ENCODE measurements at places on chromosomes 3 and 15. TPM values are rescaled to one million over a fixed set of nuclear protein-coding genes. Genes with fewer than 3 reads are reported as not detected.

- H3K4me3 ChIP-seq: no peak overlapping the region
- H3K27me3 ChIP-seq: no peaks in the 10 kb centered on the region
- no peak overlapping the region for H3K27ac ChIP-seq
- DNase-seq: no peak
- no peaks in the 10 kb centered on the region for H3K36me3 ChIP-seq
These were observed 73.0 kb downstream of the ATP1B3 start for GRCh38 chr3:141949399-141949798.

DNA sequence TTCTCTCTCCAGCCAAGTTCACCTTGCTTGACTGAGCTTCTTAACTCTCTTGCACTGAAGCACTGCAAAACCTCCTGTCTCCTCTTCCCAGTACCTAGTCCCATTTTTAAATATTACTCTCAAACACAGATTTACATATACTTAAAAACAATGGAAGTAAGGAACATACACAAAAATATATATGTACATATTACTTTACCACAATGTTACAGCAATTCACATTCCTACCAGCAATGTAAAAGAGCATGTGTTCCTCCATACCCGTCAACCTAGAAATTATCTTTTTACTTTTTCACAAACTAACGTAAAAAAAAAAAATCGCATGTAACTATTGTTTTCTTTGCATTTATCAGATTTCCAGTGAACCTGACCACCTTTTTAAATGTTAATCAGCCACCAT is 60.4 kb downstream of the RYK start:
- H3K4me1 ChIP-seq: no peaks in the 10 kb centered on the region
- no peaks in the 10 kb centered on the region for H3K27me3 ChIP-seq
- H3K27ac ChIP-seq: no peak overlapping the region
- DNase-seq: no peak
- H3K36me3 ChIP-seq: no peaks in the 10 kb centered on the region

GRCh38 chr15:77067691-77068367 is 3.1 kb downstream of the TSPAN3 start:
- no peak overlapping the region for H3K4me3 ChIP-seq
- no peak for DNase-seq
- no peaks in the 10 kb centered on the region for H3K27me3 ChIP-seq
- no peak overlapping the region for H3K27ac ChIP-seq
- no peaks in the 10 kb centered on the region for H3K4me1 ChIP-seq

DNA sequence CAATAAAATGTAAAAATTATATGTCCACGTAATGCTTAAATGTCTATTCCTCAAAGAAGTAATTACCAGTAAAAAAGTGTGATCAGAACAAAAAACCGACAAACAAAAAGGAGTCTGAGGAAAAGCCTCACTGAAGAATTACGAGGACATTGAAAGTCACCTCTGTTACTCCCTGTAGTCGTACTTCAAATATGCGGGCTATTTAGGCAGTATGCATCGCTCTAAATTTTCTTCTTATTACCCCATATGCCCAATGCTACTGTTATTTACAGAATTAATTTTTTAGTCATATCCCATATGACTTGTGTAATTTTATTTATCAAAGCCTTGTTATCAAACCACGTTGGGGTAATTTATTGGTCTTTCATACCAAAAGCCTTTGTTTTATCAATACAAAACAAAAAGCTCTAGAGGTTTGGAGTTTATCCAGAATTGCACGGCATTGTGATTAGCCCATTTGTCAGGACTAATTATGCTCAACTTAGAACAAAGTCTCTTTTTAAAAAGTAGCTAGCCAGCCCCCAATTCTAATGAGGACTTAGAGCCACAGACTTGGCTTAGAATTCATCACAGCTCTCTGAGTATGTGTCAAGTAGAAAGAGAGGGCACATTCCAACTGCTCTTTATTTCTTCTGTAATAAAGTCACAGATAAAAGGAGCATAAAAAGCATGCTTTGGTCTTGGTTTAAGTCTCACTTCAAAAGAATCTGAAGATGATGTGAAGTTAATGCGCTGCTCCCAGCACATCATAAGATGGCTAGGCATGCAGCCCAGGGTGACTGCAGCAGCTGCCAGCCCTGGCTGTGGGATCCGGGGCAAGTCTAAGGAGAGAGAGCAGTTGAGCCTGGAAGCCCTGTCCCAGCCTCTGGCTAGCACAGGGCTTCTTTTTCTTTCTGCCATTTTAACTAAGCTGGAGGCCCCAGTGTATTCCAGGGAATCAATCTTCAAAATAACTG is 521.0 kb downstream of the GABRG3 start:
- H3K36me3 ChIP-seq: no peaks in the 10 kb centered on the region
- no peaks in the 10 kb centered on the region for H3K4me1 ChIP-seq
- no peak overlapping the region for H3K4me3 ChIP-seq
- no peak for DNase-seq
- H3K27ac ChIP-seq: no peak overlapping the region

GRCh38 chr15:84598250-84598649 is 2.6 kb upstream of the ZSCAN2 start:
- no peak overlapping the region for H3K27ac ChIP-seq
- no peaks in the 10 kb centered on the region for H3K27me3 ChIP-seq
- no peaks in the 10 kb centered on the region for H3K4me1 ChIP-seq
- peak; percentile 8 for DNase-seq

GRCh38 chr3:70360979-70361760 is 48.7 kb upstream of the MDFIC2 start:
- no peak overlapping the region for H3K4me3 ChIP-seq
- no peaks in the 10 kb centered on the region for H3K36me3 ChIP-seq
- no peak for DNase-seq
- H3K27me3 ChIP-seq: no peaks in the 10 kb centered on the region
- no peaks in the 10 kb centered on the region for H3K4me1 ChIP-seq

- H3K27me3 ChIP-seq: no peaks in the 10 kb centered on the region
- no peak for DNase-seq
- H3K36me3 ChIP-seq: no peaks in the 10 kb centered on the region
- no peak overlapping the region for H3K4me3 ChIP-seq
- no peaks in the 10 kb centered on the region for H3K4me1 ChIP-seq
These were observed 53.7 kb upstream of the ABHD17C start for GRCh38 chr15:80641384-80641783.

DNA sequence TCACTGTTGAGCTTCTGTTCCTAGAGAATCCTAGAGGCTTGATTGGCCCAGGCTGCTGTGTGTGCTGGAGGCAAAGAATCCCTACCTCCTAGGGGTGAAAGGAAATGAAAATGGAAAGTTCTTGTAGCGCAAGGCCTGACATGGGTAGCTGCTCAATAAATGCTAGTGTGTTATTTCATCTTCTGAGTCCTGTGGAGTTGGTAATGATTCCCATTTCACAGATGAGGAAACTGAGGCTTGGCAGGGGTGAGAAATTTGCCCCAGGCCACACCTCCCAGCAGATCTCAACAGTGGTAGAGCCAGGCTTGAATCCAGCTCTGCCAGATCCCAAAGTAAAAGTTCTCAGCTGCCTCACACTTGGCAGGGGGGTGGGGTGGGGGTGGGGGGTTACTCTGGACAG is 26.1 kb downstream of the HDAC11 start:
- H3K27ac ChIP-seq: no peak overlapping the region
- no peaks in the 10 kb centered on the region for H3K27me3 ChIP-seq
- no peak overlapping the region for H3K4me3 ChIP-seq

DNA sequence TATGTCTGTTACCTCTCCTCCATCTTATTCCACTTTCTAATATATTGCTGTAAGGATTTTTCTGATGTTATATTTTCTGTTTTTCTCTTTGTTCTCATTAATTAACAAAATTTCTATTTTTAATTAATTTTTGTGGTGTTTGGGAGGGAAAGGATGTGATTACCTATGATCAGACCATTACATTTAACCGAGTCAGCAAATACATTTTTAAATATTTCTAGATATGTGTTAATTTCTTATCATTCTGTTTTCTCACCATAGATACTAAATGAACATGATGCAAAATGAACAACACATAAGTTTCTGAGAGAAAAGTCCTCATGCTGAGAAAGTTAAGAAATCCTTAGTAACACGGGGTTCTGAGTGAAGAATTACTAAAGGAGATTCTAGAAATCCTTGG is 80.6 kb upstream of the P2RY1 start:
- H3K4me3 ChIP-seq: no peak overlapping the region
- H3K27ac ChIP-seq: no peak overlapping the region
- peaks cover 2% of the 10 kb centered on the region for H3K36me3 ChIP-seq
- H3K27me3 ChIP-seq: no peaks in the 10 kb centered on the region
- no peak for DNase-seq
- H3K4me1 ChIP-seq: no peaks in the 10 kb centered on the region

GRCh38 chr3:17094551-17094950 is 209.8 kb downstream of the PLCL2 start:
- H3K4me3 ChIP-seq: no peak overlapping the region
- no peaks in the 10 kb centered on the region for H3K27me3 ChIP-seq
- no peak for DNase-seq

GRCh38 chr3:136819392-136819730 is 435 bp downstream of the SLC35G2 start:
- no peaks in the 10 kb centered on the region for H3K36me3 ChIP-seq
- no peaks in the 10 kb centered on the region for H3K4me1 ChIP-seq
- H3K27ac ChIP-seq: peak overlapping the region; percentile 77
- no peaks in the 10 kb centered on the region for H3K27me3 ChIP-seq

GRCh38 chr3:8571256-8571655 is 69.6 kb downstream of the LMCD1 start:
- H3K36me3 ChIP-seq: no peaks in the 10 kb centered on the region
- no peak overlapping the region for H3K27ac ChIP-seq
- no peaks in the 10 kb centered on the region for H3K4me1 ChIP-seq
- no peak overlapping the region for H3K4me3 ChIP-seq
- no peaks in the 10 kb centered on the region for H3K27me3 ChIP-seq

GRCh38 chr3:185537369-185537970 is 14.9 kb downstream of the LIPH start:
- H3K27ac ChIP-seq: no peak overlapping the region
- H3K4me1 ChIP-seq: no peaks in the 10 kb centered on the region
- no peaks in the 10 kb centered on the region for H3K36me3 ChIP-seq
- H3K4me3 ChIP-seq: no peak overlapping the region

DNA sequence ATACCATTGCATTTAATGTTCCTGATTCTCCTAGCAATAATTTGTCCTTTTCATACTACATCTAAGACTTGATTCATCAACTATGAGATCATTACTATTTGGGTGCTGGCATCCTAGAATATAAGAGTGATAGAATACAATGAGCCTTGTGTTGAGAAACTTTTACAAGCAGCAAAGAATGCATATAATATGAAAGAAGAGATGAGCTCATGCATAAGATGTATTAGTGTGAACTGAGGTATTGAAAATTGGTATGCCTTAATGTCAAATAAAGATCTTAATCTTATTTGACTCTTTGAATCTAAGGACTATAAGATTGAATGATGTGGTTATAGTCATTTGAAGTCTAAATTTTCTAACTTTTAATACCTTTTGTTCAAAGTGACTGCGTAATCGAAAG is 220.0 kb upstream of the ARHGEF26 start:
- H3K4me3 ChIP-seq: no peak overlapping the region
- no peaks in the 10 kb centered on the region for H3K36me3 ChIP-seq
- no peak for DNase-seq
- H3K4me1 ChIP-seq: no peaks in the 10 kb centered on the region
- H3K27ac ChIP-seq: no peak overlapping the region

DNA sequence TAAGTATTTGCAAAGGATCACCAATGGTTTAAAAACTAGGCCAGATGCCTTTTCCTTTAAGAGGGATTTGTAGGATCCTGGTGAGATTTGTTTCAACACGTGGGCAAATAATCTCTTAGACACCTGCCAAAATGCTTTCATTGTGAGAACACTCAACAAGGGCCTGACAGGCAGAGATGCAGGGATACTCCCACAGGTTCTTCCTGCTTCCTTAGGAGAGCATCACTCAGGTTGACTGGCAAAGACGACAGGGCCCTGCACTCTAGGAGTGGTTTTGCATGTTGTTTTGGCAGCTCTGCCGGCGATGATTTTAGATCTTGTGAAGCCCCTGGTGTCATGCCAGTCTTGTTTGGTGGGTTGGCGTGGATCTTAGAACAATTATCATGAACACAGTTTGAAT is 184.5 kb downstream of the NR1D2 start:
- DNase-seq: no peak
- H3K27me3 ChIP-seq: no peaks in the 10 kb centered on the region
- no peaks in the 10 kb centered on the region for H3K36me3 ChIP-seq

- no peaks in the 10 kb centered on the region for H3K4me1 ChIP-seq
- H3K4me3 ChIP-seq: no peak overlapping the region
- no peak for DNase-seq
These were observed 953.4 kb downstream of the ZPLD1 start for GRCh38 chr3:103388214-103388613.

- H3K4me1 ChIP-seq: no peaks in the 10 kb centered on the region
- no peak for DNase-seq
- H3K27me3 ChIP-seq: no peaks in the 10 kb centered on the region
- no peak overlapping the region for H3K4me3 ChIP-seq
These were observed 125.0 kb upstream of the SMAD3 start for GRCh38 chr15:66940368-66940767.

DNA sequence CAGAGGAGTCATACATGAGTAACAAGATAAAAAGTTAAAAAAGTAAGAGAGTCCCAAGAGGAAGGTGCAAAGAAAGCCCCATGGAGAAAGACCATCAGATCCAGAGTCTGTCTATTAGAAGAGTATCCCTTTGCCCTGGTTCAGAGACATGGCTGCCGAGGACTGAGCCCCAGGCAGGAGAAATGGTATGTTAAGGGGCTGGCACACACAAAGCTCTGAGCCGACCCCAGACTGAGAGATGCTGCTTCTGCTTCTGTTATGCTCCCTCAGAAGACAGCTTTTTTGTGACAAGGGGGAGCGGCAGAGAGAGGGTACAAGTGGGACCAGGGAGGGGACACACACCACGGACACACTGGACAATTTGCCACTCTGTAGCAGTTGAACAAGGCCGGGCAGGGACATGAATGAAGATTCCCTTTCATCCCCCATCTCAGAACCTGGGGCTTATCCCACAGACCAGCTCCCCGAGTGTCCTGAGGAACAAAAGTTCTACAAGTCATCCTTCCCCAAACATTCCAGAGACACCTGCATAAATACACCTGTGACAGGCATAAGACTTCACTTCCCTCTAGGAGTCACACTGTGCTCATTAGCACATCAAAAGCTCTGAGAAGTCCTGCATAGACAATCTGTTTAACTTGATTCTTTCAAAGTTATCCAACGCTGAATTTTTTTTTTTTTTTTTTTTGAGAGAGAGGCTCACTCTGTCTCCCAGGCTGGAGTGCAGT is 161.6 kb upstream of the WNT5A start:
- H3K4me1 ChIP-seq: no peaks in the 10 kb centered on the region
- no peak overlapping the region for H3K4me3 ChIP-seq
- no peak for DNase-seq
- H3K27ac ChIP-seq: no peak overlapping the region
- H3K27me3 ChIP-seq: no peaks in the 10 kb centered on the region
- H3K36me3 ChIP-seq: no peaks in the 10 kb centered on the region

Gene KBTBD8
- total RNA-seq: not detected

Gene NR2E3
- not detected for total RNA-seq

Gene MCF2L2
- 1.5 TPM for total RNA-seq

Gene DUOXA2
- not detected for total RNA-seq

Gene BAHD1
- 35.5 TPM for total RNA-seq

Gene SERPINI2
- total RNA-seq: not detected

Gene HDGFL3
- 12.8 TPM for total RNA-seq

Gene ZCWPW2
- 2.6 TPM for total RNA-seq

Data from uterus (tissue), 4 donors.